NCI-H1417 (cell line): ENCODE measurements at places on chromosomes 3 and 15.

GRCh38 chr15:63476229-63476632 is 28.2 kb upstream of the USP3 start:
- DNase-seq = no peak

DNA sequence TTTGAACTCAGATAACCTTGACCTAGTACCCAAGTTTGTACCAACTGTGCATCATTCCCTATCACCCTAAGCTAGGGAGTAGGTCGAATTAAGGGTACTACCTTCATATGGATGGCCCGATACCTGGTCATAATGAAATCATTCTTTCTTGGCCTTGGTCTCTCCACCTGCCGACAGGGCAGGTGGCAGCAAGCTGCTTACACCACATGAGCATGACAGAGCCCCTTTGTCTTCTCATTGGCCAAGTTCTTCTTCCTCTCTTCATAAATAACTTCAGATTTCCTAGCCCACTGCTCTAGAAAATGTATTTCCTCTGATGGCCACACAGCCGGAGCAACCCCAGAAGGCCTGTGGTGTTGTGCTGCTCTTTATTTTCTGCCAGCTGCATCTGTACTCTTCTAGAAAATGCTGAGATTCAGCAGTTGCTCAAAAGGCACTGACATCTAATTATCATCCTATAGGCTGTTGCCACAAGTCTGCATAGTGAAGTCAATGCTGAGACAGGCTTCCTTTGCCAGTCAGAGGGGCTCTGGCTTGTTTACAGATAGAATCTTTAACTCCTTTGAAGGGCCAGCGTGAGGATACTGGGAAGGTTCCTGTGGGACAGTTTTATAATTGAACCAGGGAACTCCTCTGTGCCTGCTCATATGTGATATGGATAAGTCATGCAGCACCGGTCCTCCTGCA is 304.2 kb downstream of the PTPRG start:
- no peak for DNase-seq

- DNase-seq = no peak
These were observed 640.6 kb upstream of the DPPA4 start for GRCh38 chr3:109977897-109978296.

DNA sequence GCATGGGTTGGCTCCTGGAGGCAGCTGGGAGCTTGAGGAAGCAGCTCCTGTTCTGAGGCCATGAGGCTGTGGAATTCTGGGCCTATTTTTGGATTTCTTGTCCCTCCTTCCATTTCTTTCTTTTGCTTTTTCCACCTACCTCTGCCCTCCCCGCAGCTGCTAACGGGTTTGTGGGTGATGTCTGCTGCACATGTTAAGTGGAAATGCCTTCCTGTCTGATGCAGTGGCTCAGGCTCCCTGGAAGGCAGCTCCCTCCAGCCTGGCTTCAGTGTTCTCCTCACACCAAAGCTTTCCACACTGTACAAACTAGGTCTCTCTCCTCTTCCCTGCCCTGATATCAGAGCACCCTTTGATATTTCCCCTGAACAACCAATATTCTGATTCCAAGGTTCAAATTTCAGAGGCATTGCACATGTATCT is 33.8 kb upstream of the ESYT3 start:
- DNase-seq = no peak

- no peak for DNase-seq
These were observed 19.0 kb downstream of the MAPK6 start for GRCh38 chr15:52037889-52038505.

DNA sequence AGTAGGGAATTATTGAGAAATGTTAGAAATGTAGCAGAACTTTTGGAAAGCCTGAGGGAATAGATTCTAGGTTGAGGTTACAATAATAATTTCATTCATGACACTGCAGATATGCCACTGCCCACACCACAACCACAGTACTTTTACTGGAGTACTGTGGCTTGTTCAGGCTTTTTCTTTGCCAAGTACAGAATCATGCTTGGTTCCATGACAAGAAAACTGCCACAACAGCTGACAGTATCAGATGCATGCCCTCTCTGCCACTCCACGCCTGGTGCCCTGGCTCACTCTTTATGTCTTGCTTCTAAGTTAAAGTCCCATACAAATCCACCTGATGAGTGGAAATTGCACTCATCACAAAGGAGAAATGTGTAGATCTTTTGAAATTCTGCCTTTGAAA is 398.6 kb downstream of the ZIC1 start:
- no peak for DNase-seq

GRCh38 chr3:26012241-26012745 is 222.4 kb downstream of the OXSM start:
- no peak for DNase-seq

DNA sequence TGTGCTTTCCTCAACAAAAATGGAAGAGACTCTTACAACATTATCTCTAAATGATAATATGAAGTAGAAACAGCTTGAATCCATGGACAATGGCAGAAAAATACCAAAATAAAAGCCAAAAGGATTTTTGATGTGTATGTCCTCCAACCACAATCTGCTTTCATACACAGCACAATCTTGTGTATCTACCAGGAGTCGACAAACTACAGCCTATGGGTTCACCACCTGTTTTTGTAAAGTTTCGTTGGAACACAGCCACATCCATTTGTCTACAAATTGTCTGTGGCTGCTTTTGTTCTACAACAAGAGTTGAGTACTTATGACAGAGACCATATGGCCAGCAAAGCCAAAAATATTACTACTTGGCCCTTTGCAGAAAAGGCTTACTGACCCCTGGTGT is 88.7 kb upstream of the UBE2E2 start:
- DNase-seq = no peak

DNA sequence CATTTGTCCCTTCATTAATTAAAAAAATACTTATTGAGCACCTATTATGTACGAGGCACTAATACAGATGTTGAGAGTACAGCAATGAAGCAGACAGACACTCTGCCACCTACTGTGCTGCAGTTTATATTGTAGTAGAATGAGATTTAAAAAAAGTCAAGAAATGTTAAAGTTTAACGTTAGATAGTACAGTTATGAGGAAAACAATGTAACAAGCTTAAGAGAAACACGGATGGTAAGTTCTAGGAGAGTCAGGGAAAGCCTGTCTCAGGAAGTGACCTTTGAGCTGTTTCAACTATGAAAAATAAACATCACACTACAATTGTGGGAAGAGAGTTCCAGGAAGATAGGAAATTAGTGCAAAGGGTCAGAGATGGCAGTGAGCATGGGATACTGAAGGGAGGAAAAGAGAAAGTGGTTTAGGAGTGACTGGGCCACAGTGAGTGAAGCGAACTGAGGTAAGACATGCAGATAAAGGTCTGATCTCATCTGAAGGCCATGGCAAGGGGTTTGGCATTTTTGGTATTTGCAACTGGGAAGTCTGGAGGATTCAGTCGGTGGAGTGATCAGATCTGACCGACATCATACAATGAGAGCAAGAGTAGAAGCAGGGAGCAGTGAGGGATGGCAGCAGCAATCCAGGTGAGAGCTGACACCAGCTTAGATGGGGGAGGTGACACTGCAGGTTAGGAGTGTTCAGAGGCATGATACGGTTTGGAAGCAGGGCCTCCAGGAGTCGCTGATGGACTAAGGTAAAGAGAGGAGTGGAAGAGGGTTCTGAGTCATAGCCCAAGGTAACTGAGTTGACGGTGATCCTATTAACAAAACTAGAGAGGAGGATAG is 28.5 kb downstream of the PLSCR4 start:
- no peak for DNase-seq

GRCh38 chr3:115666920-115667737 is 43.8 kb downstream of the GAP43 start:
- no peak for DNase-seq

DNA sequence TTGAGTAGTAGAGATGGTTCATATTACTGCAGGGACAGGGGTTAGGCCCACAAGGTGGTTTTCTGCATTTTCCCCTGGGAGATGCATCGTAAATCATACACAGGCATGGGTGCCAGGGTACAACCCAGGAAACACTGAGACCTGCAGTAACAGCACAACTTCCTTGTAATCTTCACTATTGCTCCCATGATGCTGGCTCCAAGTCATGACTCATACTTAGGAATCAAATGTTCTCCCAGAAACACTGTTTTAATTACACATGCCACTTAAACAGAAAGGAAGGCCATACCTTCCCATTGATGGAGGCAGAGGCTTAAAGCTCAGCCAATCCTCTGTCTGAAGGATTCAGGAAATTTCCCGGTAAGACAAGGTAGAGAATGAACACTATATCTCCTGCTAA is 106.5 kb downstream of the ERC2 start:
- no peak for DNase-seq

DNA sequence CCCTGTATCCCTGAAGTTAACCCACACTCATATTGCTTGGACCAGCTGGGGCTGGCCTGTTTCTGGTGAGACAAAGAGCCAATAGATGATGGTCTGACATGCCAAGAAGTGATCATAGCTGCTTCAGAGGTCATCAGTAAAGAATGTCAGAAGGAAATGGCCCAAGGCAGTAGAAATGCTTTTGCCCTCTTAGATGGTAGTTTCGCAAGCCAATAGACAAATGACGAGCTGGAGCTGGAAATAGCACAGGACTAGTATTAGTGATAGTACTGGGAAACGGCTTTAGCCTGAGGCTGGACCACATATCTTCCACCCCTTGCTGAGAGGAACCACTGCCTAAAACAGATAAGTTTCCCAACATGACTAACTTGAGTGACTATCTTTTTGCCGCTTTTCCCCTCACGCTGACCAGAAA is 176.1 kb upstream of the THBS1 start:
- DNase-seq = no peak

DNA sequence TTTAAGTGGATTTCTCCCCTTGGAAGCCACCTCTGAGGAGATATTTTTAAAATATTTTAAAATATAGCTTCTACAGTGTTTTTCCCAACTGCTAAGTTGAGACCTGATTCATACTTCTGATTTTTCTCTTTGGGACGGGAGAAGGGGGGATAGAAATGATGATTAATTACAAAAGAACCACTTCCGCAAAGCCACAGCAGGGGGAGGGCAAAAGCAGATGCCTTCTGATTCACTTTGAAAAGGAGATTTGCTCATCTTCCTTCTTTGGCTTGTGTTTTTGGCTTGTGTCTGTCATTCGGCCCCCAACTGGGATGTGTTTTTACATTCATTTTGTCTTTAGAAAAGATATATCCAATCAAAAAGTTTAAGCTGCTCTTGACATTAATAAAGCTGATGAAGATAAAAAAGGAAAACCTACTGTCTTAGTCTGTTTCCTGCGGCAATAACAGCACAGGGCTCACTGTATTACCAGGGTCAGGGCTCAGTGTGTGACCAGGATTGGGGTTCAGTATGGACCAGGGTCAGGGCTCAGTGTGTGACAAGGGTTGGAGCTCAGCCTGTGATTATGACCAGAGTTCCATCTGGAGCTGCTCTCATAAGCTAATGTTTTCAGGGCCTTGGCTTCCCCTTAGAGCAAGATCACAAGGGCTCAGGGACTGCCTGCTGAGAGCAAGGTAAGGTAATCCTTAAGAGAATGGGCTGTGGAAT is 223.2 kb downstream of the MTHFS start:
- no peak for DNase-seq

DNA sequence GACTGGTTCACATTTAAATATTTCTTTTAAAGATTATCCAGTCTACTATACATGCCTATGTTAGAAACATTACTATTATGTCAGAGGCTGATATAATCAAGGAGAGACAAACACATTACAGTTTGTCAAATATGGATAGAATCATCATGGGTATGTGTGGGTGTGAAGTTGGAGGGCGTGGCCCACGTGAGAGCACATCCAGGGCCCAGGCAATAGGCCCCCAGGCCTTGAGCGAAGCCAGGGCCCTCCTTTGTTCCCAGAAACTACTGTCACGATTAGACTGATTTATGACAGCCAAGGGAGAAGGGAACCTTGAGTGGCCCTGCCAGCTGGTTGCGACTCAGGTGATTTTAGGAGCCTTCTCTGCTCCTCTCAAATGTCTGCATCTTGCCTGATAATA is 26.9 kb upstream of the LDHAL6B start:
- no peak for DNase-seq

DNA sequence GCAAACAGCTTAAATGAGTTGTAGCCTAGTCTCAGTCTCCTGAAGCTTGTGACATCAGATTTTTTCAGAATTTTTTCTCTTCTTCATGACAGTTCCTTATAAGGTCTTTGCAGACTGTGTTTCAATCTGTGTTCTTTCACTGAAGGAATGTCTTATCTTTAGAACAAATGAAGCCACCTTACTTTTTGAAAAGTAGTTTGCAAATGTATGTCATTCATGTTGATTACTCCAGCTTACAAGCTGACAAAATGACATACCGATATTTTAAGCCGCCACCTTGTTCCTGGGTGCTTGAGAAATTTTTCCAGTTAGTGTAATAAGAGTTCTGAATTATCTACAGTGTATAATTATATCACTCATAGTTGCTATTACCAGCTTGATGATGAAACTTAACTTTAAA is 57.0 kb downstream of the ASTE1 start:
- no peak for DNase-seq

GRCh38 chr3:51353691-51354090 is 31.4 kb upstream of the MANF start:
- no peak for DNase-seq

DNA sequence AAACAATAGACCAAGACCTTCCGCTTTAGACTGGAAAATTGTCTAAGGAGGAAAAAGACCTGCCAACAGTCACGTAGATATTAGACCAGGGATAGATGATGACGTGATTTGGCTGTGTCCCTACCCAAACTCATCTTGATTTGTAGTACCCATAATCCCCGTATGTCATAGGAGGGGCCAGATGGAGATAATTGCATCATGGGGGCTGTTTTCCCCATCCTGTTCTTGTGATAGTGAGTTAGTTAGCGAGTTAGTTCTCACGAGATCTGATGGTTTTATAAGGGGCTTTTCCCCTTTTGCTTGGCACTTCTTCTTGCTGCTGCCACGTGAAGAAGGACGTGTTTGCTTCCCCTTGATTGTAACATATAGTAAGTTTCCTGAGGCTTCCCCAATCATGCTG is 31.7 kb upstream of the SUCLG2 start:
- no peak for DNase-seq

DNA sequence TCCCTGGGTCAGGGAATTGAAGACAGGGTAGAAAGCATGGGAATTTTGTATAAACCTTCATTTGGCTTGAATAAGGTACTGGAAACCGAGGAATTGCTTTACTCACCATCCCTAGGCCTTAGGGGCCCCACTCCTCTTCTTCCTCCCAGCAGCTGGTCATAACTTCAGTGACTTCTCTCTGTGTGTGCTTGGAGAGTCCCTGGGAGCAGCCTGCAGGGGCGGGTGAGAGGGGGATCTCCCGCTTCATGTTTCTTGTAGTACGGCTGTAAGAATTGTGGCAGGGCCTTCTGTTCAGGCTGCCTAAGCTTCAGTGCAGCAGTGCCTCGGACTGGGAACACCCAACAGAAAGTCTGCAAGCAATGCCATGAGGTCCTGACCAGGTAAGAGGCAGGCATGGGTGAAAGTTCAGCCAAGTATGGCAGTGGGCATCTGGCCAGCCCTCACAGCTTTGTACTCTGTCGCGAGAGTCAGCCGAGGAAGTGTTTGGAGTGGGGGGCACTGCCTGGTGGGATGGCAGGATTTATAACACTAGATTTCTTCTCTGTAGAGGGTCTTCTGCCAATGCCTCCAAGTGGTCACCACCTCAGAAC is 1.7 kb upstream of the DNAJC17 start:
- DNase-seq = no peak

GRCh38 chr3:169264711-169265110 is 398.8 kb downstream of the MECOM start:
- peak; percentile 90 for DNase-seq
